ENCODE measurements at places on chromosomes 11 and 22.

DNA sequence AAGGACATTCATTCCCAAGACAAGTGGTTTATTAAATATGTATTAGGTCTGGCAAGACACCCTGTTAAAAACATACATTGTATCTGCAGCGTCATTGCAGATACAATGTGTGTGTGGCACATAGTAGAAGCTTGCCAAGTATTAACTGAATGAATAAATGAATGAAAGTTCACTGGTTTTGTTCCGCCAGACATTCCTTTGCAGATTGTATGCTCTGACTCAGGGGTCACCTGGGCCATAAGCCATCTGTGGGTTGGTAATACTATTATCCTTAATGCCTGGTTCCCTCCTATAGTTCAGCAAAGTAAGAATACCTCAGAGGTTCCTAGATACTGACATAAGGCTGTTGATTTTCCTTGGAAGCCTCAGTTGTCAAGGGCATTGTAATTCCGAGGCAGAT, 377.3 kb upstream of the CCDC90B start:
- no peak for DNase-seq

DNA sequence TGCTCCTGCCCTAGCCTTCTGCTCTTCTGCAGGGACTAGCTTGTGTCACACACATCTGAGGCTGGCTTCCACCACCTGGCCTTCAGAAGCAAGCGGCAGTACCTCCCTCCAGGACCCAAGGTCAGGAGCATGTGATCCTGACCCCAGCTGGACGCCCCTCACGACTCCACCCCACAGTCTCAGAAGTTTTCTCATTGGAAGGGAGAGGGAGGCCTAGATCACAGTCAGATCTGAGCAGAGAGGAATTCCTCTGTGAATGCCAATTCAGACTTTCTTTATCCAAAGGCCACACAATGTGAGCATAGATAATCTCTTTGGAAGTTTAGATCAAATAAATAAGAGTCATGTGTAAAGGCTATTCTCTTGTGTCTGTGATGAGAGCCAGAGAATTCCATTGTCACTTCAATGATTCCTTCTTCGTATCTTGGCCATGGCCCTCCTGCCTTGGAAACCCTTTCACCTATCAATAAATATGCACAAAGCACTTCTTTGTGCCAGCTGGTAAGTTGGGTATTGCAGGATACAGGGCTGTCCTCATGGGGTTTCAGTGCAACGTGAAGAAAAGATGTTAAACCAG, 142.9 kb downstream of the SNX19 start:
- DNase-seq = no peak

DNA sequence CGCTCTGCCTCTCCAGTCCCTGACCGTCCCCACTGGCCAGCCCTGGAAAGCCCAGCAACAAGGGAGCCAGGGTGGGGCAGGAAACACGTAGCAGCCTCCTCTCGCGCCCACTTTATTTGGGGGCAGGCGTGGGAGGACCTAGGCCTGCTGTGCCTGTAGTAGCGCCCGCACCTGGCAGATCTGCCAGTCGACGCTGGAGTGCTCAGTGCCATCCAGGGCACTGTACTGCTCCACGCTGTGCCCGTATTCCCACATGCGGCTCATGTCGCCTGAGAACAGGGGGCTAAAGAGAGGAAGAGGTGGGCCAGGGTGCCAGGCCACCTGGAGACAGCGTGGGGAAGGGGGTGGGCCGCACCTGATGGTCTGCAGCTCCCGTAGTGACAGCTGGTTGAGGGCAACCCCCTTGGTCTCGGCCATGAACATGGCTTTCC, 17.0 kb upstream of the DRICH1 start:
- no peak for DNase-seq

DNA sequence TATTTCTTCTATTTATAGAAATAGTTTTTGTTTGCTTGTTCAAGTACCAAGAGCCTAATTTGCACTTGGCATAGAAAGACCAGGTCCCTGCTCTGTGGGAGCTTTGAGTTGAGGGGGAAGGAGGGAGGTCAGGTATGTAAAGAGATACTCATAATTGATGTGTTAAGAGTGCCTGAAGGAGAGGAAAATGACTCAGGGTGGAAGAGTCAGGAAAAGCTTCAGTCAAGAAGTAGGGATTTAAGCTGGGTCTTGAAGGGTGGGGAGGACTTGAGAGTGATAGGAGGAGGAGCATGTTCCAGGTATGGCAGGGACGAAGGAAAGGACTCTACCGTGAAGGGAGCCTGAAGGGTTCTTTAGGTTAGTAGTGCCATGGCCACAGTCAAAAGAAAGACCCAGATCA, 9.0 kb downstream of the RBX1 start:
- no peak for DNase-seq

- no peak for DNase-seq
Measured at GRCh38 chr11:120098503-120099020, 39.4 kb downstream of the TRIM29 start.

GRCh38 chr11:47411884-47412746, 3.7 kb downstream of the SLC39A13 start:
- DNase-seq = peak; percentile 18

- no peak for DNase-seq
Measured at GRCh38 chr11:276219-276618, 2.0 kb upstream of the NLRP6 start.

GRCh38 chr11:130101661-130102060, 32.0 kb downstream of the APLP2 start:
- no peak for DNase-seq

DNA sequence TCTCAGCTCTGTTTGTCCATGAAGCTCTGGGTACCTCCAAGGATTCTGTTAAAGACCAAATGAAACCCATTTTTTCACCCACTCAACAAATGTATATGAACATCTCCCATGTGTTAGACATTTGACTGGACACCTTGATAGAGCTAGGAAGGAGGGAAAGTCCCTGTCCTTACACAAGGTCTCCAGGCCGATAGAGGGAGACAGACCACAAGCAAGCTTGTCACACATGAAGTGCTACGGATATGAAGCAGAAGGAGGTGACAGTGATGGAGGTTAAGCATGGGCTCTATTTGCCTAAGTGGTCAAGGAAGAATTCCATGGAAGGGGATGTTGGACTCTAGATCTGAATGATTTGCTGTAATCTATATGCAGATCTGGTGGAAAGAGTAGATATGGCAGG, 138.5 kb downstream of the MYO18B start:
- no peak for DNase-seq

DNA sequence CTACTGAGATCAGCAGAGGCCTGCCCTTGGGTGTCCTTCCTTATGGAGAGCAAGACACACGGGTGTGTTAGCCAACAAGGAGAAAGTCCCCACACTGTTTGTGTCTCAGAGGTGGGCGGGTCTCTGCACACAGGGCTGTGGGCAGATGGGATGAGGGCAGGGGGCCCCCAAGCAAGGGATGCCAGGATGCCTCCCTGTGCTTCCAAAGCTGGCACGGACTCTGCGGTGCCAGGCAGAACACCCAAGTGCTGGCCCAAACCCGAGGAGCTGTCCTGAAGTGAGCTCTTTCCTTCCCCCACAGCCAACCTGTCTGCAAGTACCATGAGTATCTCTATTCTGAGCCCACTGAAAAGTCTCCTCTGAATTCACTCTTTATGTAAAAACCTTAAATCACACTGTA, 273.3 kb downstream of the CTTN start:
- DNase-seq = no peak

DNA sequence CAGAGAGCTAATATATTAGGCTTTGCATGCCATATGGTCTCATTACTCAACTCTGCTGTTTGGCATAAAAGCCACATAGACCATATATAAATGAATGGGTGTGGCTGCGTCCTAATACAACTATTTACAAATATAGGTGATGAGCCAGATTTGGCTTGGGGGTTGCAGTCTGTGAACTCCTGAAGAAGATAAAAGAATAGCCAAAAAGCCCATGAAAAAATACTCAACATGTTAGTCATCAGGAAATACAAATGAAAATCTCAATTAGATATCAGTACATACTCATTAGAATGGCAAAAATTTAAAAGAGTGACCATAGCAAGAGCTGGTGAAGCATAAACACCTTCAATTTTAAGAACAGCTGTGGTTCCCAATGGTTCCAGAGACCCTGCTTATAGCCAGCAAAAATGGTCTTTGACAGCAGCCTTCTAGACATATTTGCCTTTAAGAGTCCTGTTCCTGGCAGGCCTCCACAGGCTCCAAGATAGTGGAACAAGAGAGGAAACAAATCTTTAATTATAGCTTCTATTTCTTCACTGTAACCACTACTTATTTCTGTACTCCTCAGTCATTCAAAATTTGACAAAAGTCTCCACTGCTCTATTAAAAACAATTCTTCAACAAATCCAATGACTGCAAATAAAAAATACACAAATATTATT, 16.1 kb downstream of the C2CD3 start:
- no peak for DNase-seq

GRCh38 chr11:17600316-17601255, 53.5 kb downstream of the OTOG start:
- DNase-seq = no peak

DNA sequence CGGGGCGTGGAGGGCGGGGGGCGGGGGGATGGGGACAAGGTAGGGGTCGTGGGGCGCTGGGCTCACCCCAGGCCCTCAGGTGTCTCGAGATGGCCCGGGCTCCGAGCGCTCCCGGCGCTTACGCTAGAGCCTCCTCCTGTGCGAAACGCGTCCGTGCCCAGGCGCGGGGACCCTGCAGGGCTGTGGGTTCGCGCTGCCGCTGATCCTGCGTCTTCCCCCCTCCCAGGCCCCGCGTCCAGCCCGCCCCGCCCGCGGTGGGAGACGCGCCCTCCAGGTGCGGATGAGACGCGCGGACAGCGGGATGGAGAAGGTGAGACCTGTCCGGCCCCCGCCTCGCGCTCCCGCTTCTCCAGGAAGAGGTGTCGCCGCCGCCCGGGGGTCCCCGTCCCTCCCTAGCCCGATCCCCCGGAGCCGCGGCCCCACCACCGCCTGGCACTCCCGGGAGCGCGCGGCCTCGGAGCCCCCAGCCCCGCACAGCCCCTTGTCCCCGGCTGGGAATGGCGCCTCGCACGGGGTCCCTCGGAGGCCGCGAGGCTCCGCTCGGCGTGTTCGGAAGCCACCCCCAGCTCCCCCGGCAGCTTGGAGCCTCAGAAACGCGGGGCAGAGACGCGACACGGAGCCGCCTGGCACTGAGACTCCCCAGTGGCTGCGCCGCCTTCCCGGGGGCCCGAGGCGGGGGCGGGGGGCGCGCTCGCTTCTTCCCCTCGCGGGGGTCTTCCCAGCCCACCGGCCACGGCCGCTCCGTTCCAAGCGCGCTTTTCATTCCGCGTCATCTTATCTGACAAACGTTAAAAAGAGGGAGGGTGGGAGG, 27.6 kb upstream of the TOLLIP start:
- no peak for DNase-seq

GRCh38 chr11:97557399-97557798, 1167.6 kb downstream of the JRKL start:
- DNase-seq = no peak

DNA sequence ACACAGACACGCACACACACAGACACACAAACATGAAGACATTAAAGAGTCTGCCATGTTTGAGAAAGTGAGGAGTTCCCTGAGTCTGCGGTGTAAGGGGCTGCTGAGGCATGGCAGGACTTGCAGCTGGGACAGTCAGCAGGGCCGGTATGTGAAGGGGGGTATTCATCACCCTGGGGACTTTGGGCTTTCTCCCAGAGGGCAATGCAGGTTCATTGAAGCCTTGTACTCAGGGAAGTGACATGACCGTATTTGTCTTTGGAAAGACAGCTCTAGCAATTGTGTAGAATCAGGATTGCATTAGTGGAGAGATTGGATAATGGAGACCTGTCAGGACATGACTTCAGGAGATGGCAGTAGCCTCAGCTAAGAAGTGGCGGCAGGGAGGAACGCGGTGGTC, 9.4 kb upstream of the ADAMTS8 start:
- no peak for DNase-seq

GRCh38 chr11:1667121-1667850, 29.7 kb upstream of the KRTAP5-6 start:
- DNase-seq = no peak

DNA sequence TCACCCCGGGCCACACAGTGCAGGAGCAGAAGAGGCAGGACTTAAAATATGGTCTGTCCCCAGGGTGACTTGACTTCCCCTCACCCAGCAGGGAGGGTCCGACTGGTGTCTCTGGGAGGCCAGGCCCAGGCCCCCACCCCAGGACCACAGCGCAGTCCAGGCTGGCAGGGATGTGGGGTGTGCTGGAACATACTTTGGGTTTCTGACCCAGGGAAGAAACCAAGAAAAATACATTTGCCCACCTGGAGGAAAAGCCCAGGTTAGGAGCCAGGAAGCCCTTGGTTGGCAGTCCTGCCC, 5.2 kb downstream of the C1QTNF6 start:
- no peak for DNase-seq

DNA sequence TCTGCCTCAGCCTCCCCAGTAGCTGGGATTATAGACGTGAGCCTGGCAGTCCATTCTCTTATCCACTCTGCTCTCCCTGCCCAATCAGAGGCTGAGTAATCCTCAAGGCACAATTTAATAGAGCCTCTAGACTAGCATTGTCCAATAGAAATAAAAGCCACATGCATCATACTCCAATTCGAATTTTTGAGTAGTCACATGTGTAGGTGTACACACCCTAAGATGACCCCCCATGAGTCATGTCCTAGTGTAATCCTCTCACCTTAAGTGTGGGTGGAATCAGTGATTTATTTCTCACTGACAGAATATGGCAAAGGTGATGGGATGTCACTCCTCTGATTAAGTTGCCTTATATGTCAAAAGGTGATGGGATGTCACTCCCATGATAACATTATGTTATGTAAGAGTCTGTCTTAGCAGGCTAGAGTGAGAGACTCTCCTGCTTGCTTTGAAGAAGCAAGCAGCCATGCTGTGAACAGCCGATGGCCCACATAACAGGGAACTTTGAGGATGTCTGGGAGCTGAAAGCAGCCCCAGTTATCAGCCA, 61.3 kb downstream of the MN1 start:
- no peak for DNase-seq

GRCh38 chr11:61539006-61539405, 30.5 kb downstream of the LRRC10B start:
- no peak for DNase-seq

DNA sequence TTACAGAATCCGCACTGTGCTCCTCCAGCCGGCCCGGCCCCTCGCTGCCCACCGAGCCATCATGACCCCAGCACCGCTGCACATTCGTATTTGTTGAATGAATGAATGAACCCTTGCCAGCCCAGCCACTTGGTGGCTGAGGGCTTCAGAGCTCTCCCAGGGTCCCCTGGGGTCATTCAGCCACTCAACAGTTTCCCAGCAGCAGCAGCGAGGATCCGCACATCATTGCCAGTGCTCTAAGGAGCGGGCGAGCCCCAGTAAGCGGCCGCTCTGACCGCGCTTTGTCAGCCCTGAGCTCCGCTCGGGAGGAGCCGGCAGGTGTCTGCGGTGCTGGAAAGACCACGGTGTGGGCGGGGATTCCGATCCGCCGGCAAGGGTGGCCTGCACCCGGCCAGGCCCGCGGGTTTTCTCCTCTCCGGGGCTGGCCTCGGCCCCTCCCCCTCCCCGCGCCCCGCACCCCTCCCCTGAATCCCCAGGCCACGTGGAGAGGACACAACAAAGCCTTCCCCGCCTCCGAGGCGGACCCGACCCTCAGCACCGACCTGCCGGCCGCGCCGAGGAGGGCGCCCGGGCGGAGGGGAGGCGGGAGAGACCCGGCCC, 563 bp downstream of the BID start:
- peak; percentile 40 for DNase-seq

GRCh38 chr11:118930094-118930712, 4.5 kb upstream of the BCL9L start:
- DNase-seq = peak; percentile 66
